Renal cortex interstitium (tissue), 15 donors: ENCODE measurements at places on chromosomes 16 and 17. TPM values are rescaled to one million over a fixed set of nuclear protein-coding genes. Genes with fewer than 3 reads are reported as not detected.

RSKR gene
- polyA plus RNA-seq, result 31.0 TPM

HSD17B1 gene
- polyA plus RNA-seq, result 5.0 TPM

HEXIM1 gene
- polyA plus RNA-seq, result 44.4 TPM

NOD2 gene
- polyA plus RNA-seq, result 0.57 TPM

DNA sequence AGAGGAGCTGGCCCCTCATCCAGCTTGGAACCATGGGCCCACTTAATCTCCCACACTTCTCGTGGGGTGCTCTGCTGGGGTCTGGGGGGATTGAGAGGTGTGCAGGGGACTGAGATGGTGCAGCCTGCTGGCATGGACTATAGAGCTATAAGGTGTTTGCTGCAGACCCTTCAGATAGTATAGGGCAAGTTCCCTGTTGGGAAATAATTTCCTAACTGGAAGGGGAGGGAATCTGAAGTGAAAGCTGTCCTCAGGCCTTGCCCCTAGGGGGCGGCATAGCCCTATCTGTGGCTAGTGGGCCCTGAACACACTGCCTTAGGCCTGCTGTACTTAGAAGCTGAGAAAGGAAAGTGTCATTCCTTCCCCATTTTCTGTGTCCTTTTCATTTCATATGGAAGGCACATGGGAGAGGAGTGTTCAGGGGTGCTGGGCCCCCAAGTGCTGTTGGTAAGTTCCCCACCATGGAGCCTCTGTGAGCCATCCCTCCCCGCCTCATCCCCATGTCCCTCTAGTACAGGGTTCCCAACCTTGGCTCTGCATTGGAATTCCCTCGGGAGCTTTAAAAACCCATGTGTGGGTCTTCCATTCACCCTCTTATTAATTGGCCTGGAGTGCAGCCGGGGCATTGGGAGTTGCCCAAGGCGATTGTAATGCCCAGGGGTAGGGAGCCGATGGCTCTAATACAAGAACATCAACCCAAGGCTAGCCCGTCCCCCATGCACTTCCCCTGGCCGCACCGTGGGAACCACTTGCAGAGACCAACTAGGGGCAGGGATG lies 19.7 kb downstream of the GOSR2 start:
- no peak for DNase-seq

DNA sequence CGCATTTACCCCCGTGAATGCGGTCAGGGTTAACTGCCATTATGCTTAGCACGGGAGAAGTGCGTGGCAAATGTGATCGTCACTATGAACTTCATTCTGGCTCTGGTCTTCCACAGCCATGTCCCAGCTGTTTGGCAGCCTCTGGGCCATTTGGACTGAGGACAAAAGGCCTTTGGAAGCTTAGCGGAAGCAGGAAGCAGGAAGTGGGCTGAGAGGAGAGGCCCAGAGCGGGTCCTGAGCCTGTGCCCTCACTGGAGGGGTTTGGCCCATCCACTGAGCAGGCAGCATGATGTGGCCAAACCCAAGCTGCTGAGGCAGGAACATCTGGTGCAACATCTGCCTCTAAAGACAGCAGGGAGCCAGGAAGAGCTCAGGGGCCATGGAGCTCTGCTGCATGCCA lies 345.9 kb downstream of the C16orf95 start:
- DNase-seq, result no peak

- no peak for DNase-seq
Observed at GRCh38 chr16:58016840-58017446, 8.6 kb upstream of the MMP15 start.

DNA sequence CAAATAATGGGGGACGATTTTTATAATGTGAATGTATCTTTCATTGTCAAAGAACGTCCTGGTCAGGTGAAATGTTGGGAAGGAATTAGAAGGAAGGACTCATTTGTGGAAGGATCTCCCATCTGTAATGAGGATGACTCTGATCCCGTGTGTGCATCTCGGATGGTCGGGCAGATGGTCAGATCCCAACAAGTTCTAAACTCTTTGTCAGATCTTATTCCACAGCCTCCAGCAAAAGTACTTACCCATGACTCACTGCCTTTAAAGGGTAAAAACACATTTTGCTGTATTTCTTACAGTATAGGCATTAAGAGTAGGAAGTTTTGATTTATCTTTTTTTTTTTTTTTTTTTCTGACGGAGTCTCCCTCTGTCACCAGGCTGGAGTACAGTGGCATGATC lies 539 bp upstream of the KRTAP4-8 start:
- DNase-seq, result no peak

DNA sequence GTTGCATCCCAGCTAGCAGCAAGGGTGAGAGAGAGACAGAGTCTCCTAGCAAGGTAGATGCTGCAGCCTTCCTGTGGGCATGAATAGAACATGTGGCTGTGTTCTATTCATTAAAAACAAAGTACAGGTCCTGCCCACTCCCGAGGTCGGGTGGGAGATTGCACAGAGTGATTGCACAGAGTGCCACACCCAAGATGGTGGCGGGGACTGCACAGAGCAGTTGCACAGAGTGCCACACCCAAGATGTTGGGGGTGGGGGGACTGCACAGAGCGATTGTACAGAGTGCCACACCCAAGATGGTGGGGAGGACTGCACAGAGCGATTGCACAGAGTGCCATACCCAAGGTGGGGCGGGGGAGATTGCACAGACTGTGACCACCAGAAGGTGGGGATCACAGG lies 410.8 kb upstream of the EEF2KMT start:
- DNase-seq, result no peak
